Activated CD8-positive, alpha-beta T cell treated with anti-CD3 and anti-CD28 coated beads for 36 hours (primary cell): ENCODE measurements at places on chromosomes 1 and 21. TPM values are rescaled to one million over a fixed set of nuclear protein-coding genes. Genes with fewer than 3 reads are reported as not detected.

GRCh38 chr1:198880818-198881597 lies 242.2 kb downstream of the PTPRC start:
- DNase-seq, result peak; percentile 32

DNA sequence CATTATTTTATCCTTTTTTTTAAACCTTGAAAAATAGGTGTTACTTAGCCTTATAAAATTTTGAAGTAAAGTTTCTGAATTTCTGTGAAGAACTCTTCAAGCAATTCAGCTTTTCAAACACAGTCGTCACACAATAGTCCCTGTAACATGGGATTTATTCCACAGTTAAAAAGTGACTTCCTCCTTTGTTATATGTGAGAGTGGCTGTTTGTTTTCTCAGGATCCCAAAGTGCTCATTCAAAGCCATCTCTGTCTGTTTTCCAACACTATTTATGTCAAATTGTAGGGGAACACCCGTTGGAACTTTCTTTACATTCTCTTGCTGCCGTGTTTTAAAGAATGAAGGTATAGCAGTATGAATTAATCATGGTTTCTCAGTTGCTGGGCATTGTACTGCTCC lies 80.8 kb upstream of the GPR52 start:
- DNase-seq, result no peak

DNA sequence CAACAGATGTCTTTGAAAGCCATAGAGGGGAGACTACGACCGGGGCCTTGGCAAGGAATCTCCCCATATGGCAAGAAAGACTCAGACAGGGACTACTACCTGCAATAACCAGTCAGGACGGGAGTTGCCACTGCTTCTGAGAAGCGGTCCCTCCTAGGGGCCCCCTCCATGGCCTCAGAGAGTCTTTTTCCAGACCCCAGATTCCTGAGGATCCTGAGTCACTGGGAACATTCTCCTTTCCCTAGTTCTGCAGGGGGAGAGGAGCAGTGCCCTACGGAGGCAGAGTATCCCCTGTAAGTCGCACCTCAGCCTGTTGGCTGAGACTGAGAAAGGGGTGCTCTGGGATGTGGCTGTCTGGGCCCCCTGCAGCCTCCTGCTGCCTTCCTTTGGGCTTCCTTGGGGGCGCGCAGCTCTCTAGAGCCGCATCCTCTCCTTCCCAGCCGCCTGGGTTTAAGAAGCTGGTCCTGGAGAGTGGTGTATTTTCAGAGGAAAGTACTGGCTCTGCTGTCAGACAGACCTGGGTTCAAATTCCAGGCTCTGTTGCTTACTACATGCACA lies 7.8 kb downstream of the GLIS1 start:
- DNase-seq, result no peak

Gene FLG2
- not detected for total RNA-seq

Gene APCS
- not detected for total RNA-seq

Gene RAB25
- 0.63 TPM for total RNA-seq
